ENCODE measurements at places on chromosomes 3 and 15. TPM values are rescaled to one million over a fixed set of nuclear protein-coding genes. Genes with fewer than 3 reads are reported as not detected.

SYNPR gene
- total RNA-seq, result not detected

TEX55 gene
- total RNA-seq, result 6.6 TPM

SEMA6D gene
- total RNA-seq, result 18.1 TPM

CLRN1 gene
- total RNA-seq, result 0.23 TPM

TRAK1 gene
- 35.6 TPM for total RNA-seq

SERPINI2 gene
- 3.1 TPM for total RNA-seq

BCL2A1 gene
- total RNA-seq, result 2.7 TPM

AP3B2 gene
- total RNA-seq, result 9.3 TPM

CHRNA5 gene
- total RNA-seq, result 2.0 TPM

CPEB1 gene
- total RNA-seq, result 51.8 TPM

IL17RE gene
- total RNA-seq, result 28.2 TPM

Data from prostate gland (tissue), 2 donors.